ENCODE measurements at places on chromosomes 12 and 14. TPM values are rescaled to one million over a fixed set of nuclear protein-coding genes. Genes with fewer than 3 reads are reported as not detected.

DNA sequence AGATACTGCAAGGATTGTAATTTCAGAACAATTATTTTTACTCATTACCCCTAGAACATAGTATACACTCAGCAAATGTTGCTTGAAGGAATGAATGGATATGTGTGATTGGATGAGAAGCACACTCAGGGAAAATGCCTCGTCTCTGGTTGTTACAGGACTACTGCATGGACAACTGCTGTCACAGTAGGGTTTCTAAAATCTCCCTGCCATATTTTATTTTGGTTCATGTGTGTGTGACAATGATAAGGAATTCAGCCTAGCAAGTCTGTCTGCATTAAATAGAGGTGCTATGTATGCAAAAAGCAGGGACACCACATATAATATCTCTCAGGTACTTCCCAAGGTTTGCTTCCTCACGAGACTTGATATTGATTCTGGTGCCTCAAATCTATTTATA, 1.4 kb downstream of the PTPRR start:
- H3K36me3 ChIP-seq, result no peaks in the 10 kb centered on the region
- DNase-seq, result no peak
- H3K4me3 ChIP-seq, result no peak overlapping the region
- no peaks in the 10 kb centered on the region for H3K27me3 ChIP-seq
- no peak overlapping the region for H3K27ac ChIP-seq

GRCh38 chr14:61510736-61511557, 184.4 kb upstream of the HIF1A start:
- no peaks in the 10 kb centered on the region for H3K36me3 ChIP-seq
- no peak overlapping the region for H3K4me3 ChIP-seq
- H3K27ac ChIP-seq, result no peak overlapping the region
- peaks cover 15% of the 10 kb centered on the region for H3K4me1 ChIP-seq
- H3K27me3 ChIP-seq, result no peaks in the 10 kb centered on the region

DNA sequence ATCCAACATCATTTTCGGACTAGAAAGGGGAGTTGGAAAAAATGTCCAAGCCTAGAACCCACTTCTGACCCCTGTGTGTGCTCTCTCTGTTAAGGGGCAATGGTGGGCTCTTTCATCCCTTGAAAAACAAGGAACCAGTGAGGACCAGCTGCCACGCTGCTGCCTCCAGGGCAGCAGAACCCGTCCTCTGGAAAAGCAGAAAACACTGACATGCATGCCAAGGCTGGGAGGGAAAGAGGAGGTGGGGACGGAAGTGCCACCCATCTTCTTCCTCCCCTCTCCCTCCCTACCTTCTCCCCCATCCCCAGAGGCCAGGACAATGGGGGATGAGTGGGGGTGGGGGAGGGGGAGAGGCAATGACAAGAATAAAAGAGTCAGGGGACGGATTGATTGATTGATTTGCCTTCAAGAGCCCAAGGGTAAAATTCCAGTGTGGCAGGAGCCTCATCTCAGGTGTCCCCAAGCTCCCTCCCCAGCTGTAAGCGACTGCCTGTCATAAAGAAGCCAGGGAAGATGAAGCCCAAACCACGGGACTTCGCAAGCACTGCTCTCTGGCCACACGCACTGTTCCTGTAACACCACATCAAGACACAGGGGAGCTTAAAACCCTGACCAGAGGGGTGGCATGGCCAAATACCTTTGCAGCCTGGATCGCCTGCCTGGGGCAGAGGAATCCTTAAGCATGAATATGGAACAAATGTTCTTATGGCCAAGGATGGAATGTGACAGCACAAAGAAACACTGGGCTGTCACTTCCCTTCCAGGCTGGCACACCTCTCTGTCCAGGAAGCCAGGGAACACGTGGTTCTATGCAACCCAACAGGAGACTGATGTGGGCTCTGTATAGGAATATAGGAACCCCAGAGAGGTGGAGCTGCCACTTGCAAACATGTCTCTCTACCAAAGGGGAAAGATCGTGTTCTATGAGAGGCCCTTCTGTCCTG, 38.9 kb upstream of the BDKRB2 start:
- no peak overlapping the region for H3K4me3 ChIP-seq
- DNase-seq, result no peak
- H3K36me3 ChIP-seq, result no peaks in the 10 kb centered on the region
- H3K27ac ChIP-seq, result peak overlapping the region; percentile 23
- peaks cover 8% of the 10 kb centered on the region for H3K4me1 ChIP-seq

DNA sequence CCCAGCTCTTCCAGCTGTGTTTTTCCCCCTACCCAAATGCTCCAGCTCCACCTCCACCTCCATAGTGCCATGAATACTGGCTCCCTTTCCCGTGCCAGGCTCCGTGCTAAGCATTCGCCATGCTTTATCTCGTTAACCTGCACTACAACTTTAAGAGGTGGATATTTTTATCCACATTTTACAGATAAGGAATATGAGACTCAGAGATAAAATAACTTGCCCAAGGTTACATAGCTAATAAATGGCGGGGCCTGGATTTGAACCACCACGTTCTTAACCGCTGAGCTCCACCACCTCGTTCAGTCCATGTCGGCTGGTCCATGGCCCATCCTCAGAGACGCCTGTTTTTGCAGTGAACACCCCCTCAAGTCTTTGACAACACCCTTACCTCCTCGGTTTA, 115.0 kb downstream of the ZFP36L1 start:
- no peak overlapping the region for H3K27ac ChIP-seq
- DNase-seq, result no peak
- H3K27me3 ChIP-seq, result no peaks in the 10 kb centered on the region
- peaks cover 12% of the 10 kb centered on the region for H3K4me1 ChIP-seq
- H3K36me3 ChIP-seq, result no peaks in the 10 kb centered on the region
- H3K4me3 ChIP-seq, result no peak overlapping the region

DNA sequence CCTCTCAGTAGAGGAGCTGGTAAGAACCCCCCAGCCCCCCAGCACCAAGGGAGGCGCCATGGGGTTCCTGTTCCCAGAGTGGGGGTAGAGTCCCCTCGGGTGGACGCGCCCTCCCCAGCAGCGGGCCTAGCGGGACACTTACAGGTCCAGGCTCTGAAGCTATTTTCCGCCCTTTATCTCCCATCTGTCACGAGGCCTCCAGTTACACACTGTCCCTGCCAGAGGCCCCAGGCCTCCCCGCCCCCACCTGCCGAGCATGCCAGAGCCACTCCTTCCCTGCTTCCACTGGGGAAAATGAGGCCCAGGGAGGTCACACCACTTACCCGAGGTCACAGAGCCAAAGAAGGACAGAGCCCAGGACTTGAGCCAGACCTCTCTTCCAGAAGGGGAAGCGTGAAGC, 3.1 kb downstream of the C14orf180 start:
- no peak overlapping the region for H3K4me3 ChIP-seq
- H3K36me3 ChIP-seq, result no peaks in the 10 kb centered on the region
- H3K27me3 ChIP-seq, result no peaks in the 10 kb centered on the region
- H3K27ac ChIP-seq, result no peak overlapping the region

GRCh38 chr14:51576117-51576430, 75.6 kb upstream of the FRMD6 start:
- peak overlapping the region; percentile 88 for H3K27ac ChIP-seq
- no peak for DNase-seq
- no peak overlapping the region for H3K4me3 ChIP-seq
- peaks cover 52% of the 10 kb centered on the region for H3K4me1 ChIP-seq

DNA sequence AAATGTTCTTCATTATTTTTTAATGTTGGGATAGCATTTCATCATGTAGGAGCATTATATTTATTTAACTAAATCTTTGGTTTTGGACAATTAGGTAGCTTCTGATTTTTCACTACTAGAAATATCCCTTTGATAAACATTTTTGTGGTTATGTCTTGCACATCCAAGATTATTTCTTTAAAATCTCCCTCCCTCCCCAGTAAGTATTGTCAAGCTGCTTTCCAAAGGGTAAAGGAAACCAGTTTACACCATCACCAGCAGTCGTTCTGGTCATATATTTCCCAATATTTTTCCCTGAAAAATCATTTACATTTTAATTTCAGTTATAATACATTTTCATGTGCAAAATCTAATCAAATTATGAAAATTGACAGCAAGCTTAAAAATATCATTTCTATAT, 11.1 kb downstream of the CD69 start:
- H3K36me3 ChIP-seq, result no peaks in the 10 kb centered on the region
- no peak overlapping the region for H3K27ac ChIP-seq
- DNase-seq, result no peak
- no peak overlapping the region for H3K4me3 ChIP-seq
- no peaks in the 10 kb centered on the region for H3K4me1 ChIP-seq

DNA sequence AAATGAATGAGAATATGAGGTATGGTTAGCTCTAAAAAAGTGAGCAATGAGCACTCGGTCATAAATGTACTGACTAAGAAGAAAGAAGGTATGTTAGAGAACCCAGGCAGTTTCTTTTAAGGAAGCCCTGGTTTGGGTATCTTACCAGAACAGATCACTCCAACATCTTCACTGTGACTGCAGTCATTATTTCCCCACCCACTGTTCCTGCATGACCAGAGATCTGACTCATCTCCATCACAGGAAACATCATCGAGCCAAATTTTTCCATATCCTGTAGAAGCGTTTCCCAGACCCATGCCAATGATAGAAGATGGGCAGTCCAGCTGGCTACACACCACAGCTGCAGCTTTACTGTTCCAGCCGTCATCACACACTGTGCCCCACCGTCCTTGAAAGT, 48.0 kb downstream of the CD163L1 start:
- no peak overlapping the region for H3K4me3 ChIP-seq
- DNase-seq, result no peak
- H3K36me3 ChIP-seq, result no peaks in the 10 kb centered on the region
- H3K27me3 ChIP-seq, result no peaks in the 10 kb centered on the region
- no peaks in the 10 kb centered on the region for H3K4me1 ChIP-seq

- H3K27me3 ChIP-seq, result no peaks in the 10 kb centered on the region
- peaks cover 50% of the 10 kb centered on the region for H3K4me1 ChIP-seq
- DNase-seq, result no peak
Measured at GRCh38 chr12:49868449-49868848, 25.5 kb upstream of the BCDIN3D start.

The GNB3 gene
- total RNA-seq, result 3.9 TPM

GRCh38 chr12:123064885-123065619, 84.6 kb downstream of the ARL6IP4 start:
- no peak for DNase-seq
- no peaks in the 10 kb centered on the region for H3K27me3 ChIP-seq
- no peak overlapping the region for H3K27ac ChIP-seq
- no peaks in the 10 kb centered on the region for H3K36me3 ChIP-seq

DNA sequence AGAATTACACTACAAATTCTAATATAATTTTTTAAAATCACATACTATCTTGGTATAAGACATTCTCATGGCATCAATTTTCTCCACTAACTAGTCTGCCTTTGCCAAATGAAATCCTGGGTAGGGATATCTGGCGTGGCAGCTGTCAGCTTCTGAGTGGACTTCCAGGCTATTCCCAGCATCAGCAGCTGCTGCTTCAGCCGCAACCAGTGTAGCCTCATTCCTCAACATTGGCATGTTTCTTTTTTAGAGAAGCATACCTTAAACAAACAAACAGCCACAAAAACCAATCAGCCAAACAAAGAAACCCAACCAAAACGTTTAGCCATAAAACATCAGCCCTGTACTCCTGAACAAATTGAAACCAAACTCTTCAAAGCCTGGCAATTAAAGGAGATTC, 235.8 kb downstream of the SSPN start:
- peak; percentile 7 for DNase-seq
- no peak overlapping the region for H3K4me3 ChIP-seq
- H3K36me3 ChIP-seq, result no peaks in the 10 kb centered on the region
- peak overlapping the region; percentile 39 for H3K27ac ChIP-seq

The DDHD1 gene
- 9.0 TPM for total RNA-seq

DNA sequence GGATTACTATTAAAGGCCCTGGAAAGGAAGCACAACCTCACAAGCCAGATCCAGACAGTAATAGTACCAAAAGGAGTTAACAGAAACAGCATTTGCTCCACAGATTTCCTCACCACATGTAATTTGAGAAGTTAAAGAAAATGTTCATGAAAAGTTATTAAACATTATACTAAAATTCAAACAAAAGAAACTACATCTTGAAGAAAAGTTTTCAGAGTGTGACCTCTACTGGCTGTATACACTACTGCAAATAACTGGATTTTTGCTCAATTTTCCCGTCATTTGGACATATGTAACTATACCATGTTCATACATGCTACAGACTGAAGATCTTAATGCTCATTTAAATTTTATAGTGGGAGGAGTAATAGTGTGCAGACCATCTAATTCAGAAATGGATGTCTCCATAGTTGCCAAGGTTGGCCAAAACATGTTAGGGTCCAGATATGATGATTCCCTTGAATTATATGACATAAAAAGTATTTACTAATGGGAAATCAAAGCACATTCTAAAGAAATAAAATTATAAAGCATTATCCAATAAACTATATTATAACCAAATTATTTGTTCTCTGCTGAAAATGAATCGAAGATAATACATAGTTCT, 5.6 kb downstream of the KRR1 start:
- H3K27me3 ChIP-seq, result no peaks in the 10 kb centered on the region
- no peak overlapping the region for H3K4me3 ChIP-seq
- no peak for DNase-seq

DNA sequence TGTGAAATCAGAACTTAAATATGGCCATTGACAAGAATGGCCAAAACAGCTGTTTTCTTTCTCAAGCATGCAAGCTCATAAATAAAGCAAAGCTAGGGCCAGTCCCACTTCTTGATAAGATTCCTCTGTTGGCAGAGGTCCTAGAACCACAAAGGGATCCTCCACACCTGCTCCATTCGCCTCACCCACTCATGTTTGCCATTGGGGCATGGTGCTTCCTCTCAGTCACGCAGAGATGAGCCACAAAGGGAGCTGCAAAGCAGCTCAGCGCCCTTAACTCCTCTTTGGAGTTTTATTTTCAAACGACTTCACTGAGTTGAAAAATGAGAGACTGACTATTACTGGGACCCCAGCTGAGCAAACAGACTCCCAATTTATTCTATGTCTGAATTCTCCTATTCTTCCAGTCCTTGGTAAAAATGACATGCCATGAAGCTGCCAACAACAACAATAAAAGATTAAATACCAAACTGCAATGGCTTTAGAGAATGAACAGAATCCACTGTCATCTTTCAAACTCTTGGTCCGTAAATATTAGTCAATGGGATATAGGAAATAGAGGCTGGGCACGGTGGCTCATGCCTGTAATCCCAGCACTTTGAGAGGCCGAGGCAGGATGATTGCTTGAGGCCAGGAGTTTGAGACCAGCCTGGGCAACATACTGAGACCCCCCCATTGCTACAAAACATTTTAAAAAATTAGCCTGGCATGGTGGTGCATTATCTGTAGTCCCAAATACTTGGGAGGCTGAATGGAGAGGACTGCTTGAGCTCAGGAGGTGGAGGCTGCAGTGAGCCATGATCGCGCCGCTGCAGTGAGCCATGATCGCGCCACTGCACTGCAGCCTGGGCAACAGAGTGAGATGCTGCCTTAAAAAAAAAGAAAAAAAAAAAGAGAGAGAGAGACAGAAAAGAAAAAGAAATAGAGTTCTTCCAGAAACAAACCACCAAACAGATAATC, 16.4 kb downstream of the MANSC1 start:
- no peaks in the 10 kb centered on the region for H3K36me3 ChIP-seq
- H3K4me1 ChIP-seq, result peaks cover 16% of the 10 kb centered on the region
- DNase-seq, result no peak
- no peak overlapping the region for H3K4me3 ChIP-seq

The KLRC3 gene
- total RNA-seq, result not detected

DNA sequence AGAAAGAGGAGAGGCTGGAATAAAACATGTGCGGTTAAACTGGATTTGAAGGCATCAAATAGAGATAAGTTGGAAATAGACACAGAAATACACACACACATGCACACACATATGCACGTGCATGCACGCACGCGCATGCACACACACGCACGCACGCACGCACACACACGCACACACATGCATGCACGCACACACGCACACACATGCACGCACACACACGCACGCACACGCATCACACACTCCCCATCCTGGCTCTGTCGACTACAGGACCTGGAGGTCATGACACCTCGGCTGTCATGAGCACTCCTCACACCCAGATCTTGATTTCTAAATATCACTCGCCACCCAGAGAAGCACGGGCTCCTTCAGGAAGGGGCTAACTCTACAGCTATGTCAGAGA, 51.8 kb downstream of the RIMBP2 start:
- H3K4me1 ChIP-seq, result 0 out of 2 replicates have a peak, but pooled peaks cover 3% of the 10 kb centered on the region
- no peak overlapping the region for H3K4me3 ChIP-seq
- no peaks in the 10 kb centered on the region for H3K36me3 ChIP-seq

Data from Caco-2 (cell line).